ENCODE measurements at places on chromosomes 6 and 20.

DNA sequence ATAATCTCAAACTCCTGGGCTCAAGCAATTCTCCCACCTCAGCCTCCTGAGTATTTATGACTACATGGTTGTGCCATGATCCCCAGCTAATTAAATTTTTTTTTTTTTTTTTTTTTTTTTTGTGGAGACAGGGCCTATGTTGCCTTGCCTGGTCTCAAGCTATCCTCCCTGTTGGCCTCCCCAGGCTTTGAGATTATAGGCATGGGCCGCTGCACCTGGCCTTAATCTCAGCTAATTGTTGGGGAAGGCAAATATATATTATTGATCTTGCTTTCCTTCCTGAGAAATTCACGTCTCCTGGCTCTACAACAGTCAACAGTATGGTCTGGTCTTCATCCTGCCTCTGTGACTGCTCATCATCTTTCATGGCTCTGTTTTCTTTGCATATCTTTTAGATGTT is 20.1 kb downstream of the PCMT1 start:
- H3K4me1 ChIP-seq: peaks cover 7% of the 10 kb centered on the region
- no peak for DNase-seq
- peaks cover 47% of the 10 kb centered on the region for H3K36me3 ChIP-seq
- H3K4me3 ChIP-seq: no peak overlapping the region
- H3K27me3 ChIP-seq: no peaks in the 10 kb centered on the region

GRCh38 chr6:50093116-50093937 is 43.6 kb upstream of the DEFB112 start:
- no peaks in the 10 kb centered on the region for H3K36me3 ChIP-seq
- DNase-seq: no peak
- no peaks in the 10 kb centered on the region for H3K4me1 ChIP-seq

DNA sequence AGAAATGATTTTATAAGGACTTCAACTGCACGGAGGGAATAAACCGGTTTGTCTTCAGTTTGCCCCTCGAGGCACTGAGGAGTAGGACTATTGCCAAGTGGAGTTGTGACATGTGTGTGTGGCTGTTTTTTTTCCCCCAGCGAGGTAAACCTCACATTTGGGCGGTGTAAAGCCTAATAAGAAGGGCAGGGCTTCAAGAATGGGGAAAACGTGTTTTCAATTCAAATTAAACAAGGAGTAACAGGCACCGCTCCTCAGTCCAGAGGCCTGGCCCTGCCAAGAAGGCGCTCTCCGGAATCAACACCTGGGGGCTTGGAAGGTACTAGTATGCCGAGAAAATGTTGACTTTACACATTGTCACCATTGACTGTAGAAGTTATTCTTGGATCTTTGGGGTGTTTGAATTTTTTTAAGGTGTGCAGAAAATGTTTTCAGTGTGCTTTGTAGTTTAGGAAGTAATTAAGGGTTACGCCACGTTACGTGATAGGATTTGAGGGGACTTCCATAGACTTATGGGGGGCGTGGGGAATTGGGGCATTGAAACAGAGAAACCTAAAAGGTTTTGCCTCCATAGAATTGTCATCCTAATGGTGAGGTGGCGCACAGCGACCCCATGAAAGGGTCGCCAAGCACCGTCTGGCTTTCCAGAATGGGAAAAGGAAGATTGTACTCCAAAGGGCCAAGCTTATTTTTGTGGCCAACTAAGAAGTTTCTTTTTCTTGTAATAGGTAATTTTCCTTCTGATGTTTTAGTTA is 791 bp downstream of the ADGRG6 start:
- H3K4me3 ChIP-seq: peak overlapping the region; percentile 71
- no peak for DNase-seq
- H3K27ac ChIP-seq: no peak overlapping the region
- no peaks in the 10 kb centered on the region for H3K36me3 ChIP-seq
- peaks cover 8% of the 10 kb centered on the region for H3K4me1 ChIP-seq
- peaks cover 47% of the 10 kb centered on the region for H3K27me3 ChIP-seq

DNA sequence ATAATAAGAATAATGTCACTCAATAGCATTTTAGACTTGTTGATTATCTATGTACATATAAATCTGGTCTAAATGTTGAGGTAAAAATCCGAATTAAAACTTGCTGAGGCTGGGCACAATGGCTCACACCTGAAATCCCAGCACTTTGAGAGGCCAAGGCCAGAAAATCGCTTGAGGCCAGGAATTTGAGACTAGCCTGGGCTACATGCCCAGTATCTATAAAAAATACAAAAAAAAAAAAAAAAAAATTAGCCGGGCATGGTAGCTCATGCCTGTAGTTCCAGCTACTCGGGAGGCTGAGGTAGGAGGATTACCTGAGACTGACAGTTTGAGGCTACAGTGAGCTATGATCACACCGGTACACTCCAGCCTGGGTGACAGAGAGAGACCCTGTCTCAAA is 34.2 kb upstream of the SUPT3H start:
- H3K4me1 ChIP-seq: no peaks in the 10 kb centered on the region
- H3K36me3 ChIP-seq: no peaks in the 10 kb centered on the region
- peaks cover 7% of the 10 kb centered on the region for H3K27me3 ChIP-seq

GRCh38 chr6:131250936-131251335 is 115.7 kb downstream of the AKAP7 start:
- H3K4me3 ChIP-seq: no peak overlapping the region
- H3K27ac ChIP-seq: no peak overlapping the region
- no peaks in the 10 kb centered on the region for H3K27me3 ChIP-seq
- H3K36me3 ChIP-seq: peaks cover 3% of the 10 kb centered on the region
- no peak for DNase-seq

- no peak overlapping the region for H3K27ac ChIP-seq
- H3K4me1 ChIP-seq: peaks cover 8% of the 10 kb centered on the region
- peaks cover 21% of the 10 kb centered on the region for H3K36me3 ChIP-seq
- no peak for DNase-seq
These were observed 50.9 kb downstream of the MYH7B start for GRCh38 chr20:35006531-35006971.

GRCh38 chr6:24907919-24908649 is 27.7 kb downstream of the RIPOR2 start:
- no peaks in the 10 kb centered on the region for H3K27me3 ChIP-seq
- peaks cover 63% of the 10 kb centered on the region for H3K4me1 ChIP-seq
- H3K36me3 ChIP-seq: peaks cover 58% of the 10 kb centered on the region
- H3K27ac ChIP-seq: peak overlapping the region; percentile 75
- DNase-seq: peak; percentile 52

DNA sequence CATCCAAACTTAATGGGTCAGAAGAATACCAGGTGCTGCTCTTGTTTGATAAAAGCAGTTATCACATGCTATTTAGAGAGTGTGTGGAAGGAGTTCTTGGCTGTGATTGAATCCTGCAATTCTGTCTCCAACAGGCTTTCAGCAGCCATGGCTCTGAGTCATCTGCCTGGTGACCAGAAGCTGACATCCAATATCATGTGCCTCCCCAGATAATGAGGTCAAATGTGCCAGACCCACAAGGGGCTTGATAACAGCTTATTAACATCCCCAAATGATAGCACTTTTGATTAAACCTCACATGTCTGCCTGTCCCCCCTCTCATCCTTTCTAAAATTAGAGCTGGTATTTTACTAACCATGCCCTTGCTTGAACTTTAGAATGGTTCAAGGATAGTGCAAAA is 175.7 kb upstream of the PLN start:
- no peaks in the 10 kb centered on the region for H3K27me3 ChIP-seq
- H3K4me3 ChIP-seq: no peak overlapping the region
- no peak for DNase-seq
- no peaks in the 10 kb centered on the region for H3K36me3 ChIP-seq

DNA sequence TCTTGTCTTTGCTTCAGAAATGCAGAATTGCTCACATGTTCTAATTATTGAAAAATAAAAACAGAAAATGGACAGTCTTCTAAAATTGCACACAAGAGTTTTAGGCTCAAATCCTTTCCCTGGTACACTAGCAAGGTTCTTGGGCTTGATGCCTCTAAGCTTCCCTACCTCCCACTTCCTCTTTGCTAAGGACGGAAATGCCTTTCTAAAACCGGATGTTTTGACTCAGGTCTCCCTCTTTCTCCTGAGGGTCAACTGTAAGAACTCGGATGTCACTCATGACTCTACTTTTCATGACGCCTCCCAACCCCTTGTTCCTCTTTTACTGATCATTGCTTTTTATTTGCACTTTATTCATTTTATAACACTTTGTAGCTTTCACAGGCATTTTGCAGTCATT is 613.5 kb downstream of the C6orf118 start:
- no peak overlapping the region for H3K27ac ChIP-seq
- no peak overlapping the region for H3K4me3 ChIP-seq
- H3K4me1 ChIP-seq: no peaks in the 10 kb centered on the region
- DNase-seq: no peak

- no peak overlapping the region for H3K4me3 ChIP-seq
- no peaks in the 10 kb centered on the region for H3K36me3 ChIP-seq
- no peak for DNase-seq
- no peak overlapping the region for H3K27ac ChIP-seq
These were observed 140.2 kb upstream of the PHACTR1 start for GRCh38 chr6:12576389-12576788.

DNA sequence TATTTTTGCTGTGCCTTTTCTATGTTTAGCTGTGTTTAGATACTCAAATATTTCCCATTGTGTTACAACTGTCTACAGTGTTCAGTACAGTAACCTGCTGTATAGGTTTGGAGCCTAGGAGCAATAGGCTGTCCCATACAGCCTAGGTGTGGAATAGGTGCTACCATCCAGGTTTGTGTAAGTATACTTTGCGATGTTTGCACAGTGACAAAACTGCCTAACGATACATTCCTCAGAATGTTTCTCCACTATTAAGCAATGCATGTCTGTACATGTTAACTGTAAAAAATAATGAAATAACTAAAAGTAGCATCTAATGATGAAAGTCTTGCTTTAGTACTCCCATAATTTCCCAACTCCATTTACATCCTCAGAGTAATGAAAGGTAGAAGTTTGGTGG is 46.0 kb downstream of the SERAC1 start:
- no peak overlapping the region for H3K27ac ChIP-seq
- peaks cover 14% of the 10 kb centered on the region for H3K36me3 ChIP-seq
- no peaks in the 10 kb centered on the region for H3K4me1 ChIP-seq
- no peak for DNase-seq
- H3K4me3 ChIP-seq: no peak overlapping the region

GRCh38 chr6:114195027-114195365 is 147.8 kb downstream of the HS3ST5 start:
- DNase-seq: no peak
- no peak overlapping the region for H3K4me3 ChIP-seq
- H3K36me3 ChIP-seq: no peaks in the 10 kb centered on the region
- H3K27ac ChIP-seq: no peak overlapping the region

- no peak overlapping the region for H3K4me3 ChIP-seq
- H3K27me3 ChIP-seq: peaks cover 7% of the 10 kb centered on the region
- H3K4me1 ChIP-seq: peaks cover 21% of the 10 kb centered on the region
- H3K27ac ChIP-seq: no peak overlapping the region
- H3K36me3 ChIP-seq: no peaks in the 10 kb centered on the region
These were observed 107.0 kb downstream of the TNFRSF21 start for GRCh38 chr6:47202644-47203205.

DNA sequence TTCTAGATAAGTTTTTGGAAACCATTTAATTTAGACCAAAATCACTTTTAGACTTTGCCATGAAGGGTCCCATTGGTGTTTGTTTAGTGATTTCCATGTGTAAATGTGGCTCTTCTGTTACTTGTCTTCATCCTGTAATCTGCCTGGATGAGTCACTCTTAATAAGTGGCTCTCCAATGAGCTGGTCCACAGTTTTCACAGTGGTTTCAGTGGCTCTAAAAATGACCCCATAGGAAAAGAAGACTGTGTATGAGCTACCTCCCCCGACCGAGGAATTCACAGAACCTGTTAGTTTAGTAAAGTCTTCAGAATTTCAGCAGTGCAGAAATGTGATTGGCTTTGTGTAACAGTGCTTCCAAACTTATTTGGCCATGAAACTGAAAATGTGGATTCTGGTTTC is 492.0 kb upstream of the MARCKS start:
- H3K4me3 ChIP-seq: no peak overlapping the region
- H3K36me3 ChIP-seq: no peaks in the 10 kb centered on the region
- H3K27me3 ChIP-seq: no peaks in the 10 kb centered on the region
- no peak for DNase-seq
- H3K27ac ChIP-seq: no peak overlapping the region

- H3K27me3 ChIP-seq: peaks cover 12% of the 10 kb centered on the region
- no peak overlapping the region for H3K4me3 ChIP-seq
- no peaks in the 10 kb centered on the region for H3K36me3 ChIP-seq
These were observed 97.4 kb downstream of the SASH1 start for GRCh38 chr6:148440016-148440415.

GRCh38 chr6:149974825-149975224 is 11.1 kb downstream of the ULBP1 start:
- no peaks in the 10 kb centered on the region for H3K36me3 ChIP-seq
- H3K27ac ChIP-seq: no peak overlapping the region
- H3K4me3 ChIP-seq: no peak overlapping the region
- H3K27me3 ChIP-seq: peaks cover 83% of the 10 kb centered on the region

DNA sequence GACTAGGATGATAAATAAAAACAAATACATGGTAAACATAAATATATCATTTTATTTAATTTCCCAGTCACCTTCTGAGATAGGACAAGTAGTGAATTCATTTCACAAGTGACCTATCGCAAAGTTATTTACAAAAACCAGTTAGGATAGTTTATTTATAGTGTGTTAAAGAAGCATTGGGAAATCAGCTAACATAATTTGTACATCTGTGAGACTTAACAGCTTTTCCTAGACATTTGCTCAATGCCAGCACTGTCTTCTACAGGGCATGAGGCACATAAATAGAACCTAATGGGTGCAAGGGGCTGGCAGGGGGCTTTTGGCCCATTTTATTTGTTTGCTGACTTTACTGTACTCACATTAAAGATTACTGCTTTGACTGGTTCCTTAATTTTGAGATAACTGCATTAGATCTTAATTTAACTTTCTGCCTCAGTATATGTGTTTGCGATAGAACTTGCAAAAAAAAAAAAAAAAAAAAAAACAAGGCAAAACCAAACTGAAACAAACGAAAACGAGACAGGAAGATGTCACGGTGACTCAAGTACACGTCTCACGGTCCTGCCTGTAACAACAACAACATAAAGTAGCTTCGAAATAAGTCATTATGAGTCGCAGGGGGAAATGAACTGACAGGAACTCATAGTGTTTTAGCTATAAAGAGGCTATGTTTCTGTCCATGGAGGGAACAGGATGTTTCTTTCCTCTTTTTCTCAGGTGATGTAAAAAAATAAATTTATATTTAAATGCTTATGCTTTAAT is 133.7 kb upstream of the GMDS start:
- peak overlapping the region; percentile 40 for H3K27ac ChIP-seq
- no peak for DNase-seq
- H3K36me3 ChIP-seq: no peaks in the 10 kb centered on the region
- no peaks in the 10 kb centered on the region for H3K27me3 ChIP-seq
- H3K4me3 ChIP-seq: no peak overlapping the region

- no peak overlapping the region for H3K27ac ChIP-seq
- H3K4me1 ChIP-seq: peaks cover 17% of the 10 kb centered on the region
- no peak for DNase-seq
- H3K4me3 ChIP-seq: no peak overlapping the region
- H3K36me3 ChIP-seq: peaks cover 3% of the 10 kb centered on the region
These were observed 27.8 kb downstream of the QKI start for GRCh38 chr6:163442336-163442735.

All from activated CD8-positive, alpha-beta memory T cell treated with anti-CD3 and anti-CD28 coated beads, Interleukin-2, amount 10 ng/mL, durations not matched to agents 7 days and 5 days (primary cell).